ENCODE measurements at places on chromosomes 1 and 21. TPM values are rescaled to one million over a fixed set of nuclear protein-coding genes. Genes with fewer than 3 reads are reported as not detected.

GRCh38 chr1:83802460-83803152 is 196.3 kb downstream of the TTLL7 start:
- H3K4me3 ChIP-seq, result no peak overlapping the region
- no peaks in the 10 kb centered on the region for H3K27me3 ChIP-seq
- peaks cover 31% of the 10 kb centered on the region for H3K4me1 ChIP-seq
- no peak for DNase-seq
- no peak overlapping the region for H3K27ac ChIP-seq

- no peak for DNase-seq
- H3K27me3 ChIP-seq, result no peaks in the 10 kb centered on the region
- no peaks in the 10 kb centered on the region for H3K4me1 ChIP-seq
- H3K4me3 ChIP-seq, result no peak overlapping the region
- peaks cover 90% of the 10 kb centered on the region for H3K36me3 ChIP-seq
Observed at GRCh38 chr1:247156787-247157232, 15.0 kb downstream of the ZNF124 start.

- no peak for DNase-seq
- H3K27me3 ChIP-seq, result no peaks in the 10 kb centered on the region
- H3K36me3 ChIP-seq, result peaks cover 20% of the 10 kb centered on the region
- H3K4me3 ChIP-seq, result no peak overlapping the region
- peak overlapping the region; percentile 78 for H3K27ac ChIP-seq
- peaks cover 36% of the 10 kb centered on the region for H3K4me1 ChIP-seq
Observed at GRCh38 chr1:185938396-185938795, 204.2 kb downstream of the HMCN1 start.

Gene HSD11B1
- total RNA-seq, result not detected

Gene PROK1
- not detected for total RNA-seq

Gene IFI44L
- total RNA-seq, result 0.53 TPM

- DNase-seq, result no peak
- H3K27me3 ChIP-seq, result no peaks in the 10 kb centered on the region
- no peaks in the 10 kb centered on the region for H3K36me3 ChIP-seq
- H3K4me3 ChIP-seq, result peak overlapping the region; percentile 4
Observed at GRCh38 chr1:150563340-150564038, 14.3 kb downstream of the ADAMTSL4 start.

GRCh38 chr21:40466893-40467483 is 380.0 kb downstream of the DSCAM start:
- DNase-seq, result no peak
- H3K4me1 ChIP-seq, result no peaks in the 10 kb centered on the region
- no peaks in the 10 kb centered on the region for H3K36me3 ChIP-seq

- DNase-seq, result peak; percentile 60
- peaks cover 100% of the 10 kb centered on the region for H3K27me3 ChIP-seq
- H3K27ac ChIP-seq, result no peak overlapping the region
- H3K4me3 ChIP-seq, result peak overlapping the region; percentile 82
Observed at GRCh38 chr1:197911111-197911856, 5.9 kb upstream of the LHX9 start.

- H3K36me3 ChIP-seq, result peaks cover 28% of the 10 kb centered on the region
- peaks cover 3% of the 10 kb centered on the region for H3K27me3 ChIP-seq
Observed at GRCh38 chr1:57845041-57845440, 421.2 kb upstream of the DAB1 start.

DNA sequence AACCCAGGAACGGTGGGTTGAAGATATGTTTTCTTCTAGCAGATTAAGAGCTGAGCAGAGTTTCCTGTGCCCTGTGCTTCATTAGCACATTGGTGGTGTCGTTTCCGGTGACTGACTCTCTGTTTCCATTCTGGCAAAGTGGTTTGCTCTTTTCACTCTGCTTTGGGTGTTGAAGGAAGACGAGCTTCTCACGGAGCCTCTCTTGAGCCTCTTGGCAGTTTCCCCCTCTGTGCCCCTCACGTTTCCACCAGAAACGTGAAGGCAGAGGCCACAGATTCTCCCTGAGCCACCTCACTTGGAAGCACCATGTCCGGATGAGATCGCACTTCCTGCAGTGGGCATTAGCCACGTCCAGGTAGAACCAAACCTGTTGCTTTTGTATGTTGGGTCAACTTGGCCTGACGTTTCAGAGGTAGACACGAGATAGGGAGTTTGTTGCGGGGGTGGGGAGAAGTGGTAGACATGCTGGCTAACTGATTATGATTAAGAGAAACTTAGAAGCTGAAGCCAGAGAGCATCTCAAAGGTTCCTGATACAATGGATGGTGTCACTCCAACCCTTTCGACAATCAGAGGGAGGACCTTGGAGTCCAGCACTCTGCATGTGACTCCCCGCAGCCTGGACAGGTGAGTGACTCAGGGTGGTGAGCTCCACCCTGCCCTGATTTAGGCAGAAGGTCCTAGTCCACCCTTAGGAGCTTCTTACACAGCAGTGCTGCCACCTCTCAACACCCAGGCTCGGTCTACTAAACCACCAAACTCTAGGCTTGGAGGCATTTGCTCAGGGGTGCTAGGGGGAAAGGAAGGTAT is at the start of gene LAX1:
TSS of gene LAX1 (plus strand) at position 155 of the 809 bp plus-strand sequence. CDS start at position 538, 383 bp downstream.
- no peak within 1 kb of the TSS for H3K4me3 ChIP-seq
- no peak for DNase-seq
- H3K36me3 ChIP-seq, result no peaks in the 10 kb centered on the region
- no peak within 1 kb of the TSS for H3K27ac ChIP-seq
- no peaks in the 10 kb centered on the region for H3K27me3 ChIP-seq

Gene LDLRAD2
- 0.85 TPM for total RNA-seq

GRCh38 chr1:198333744-198334143 is 176.9 kb downstream of the NEK7 start:
- no peak for DNase-seq
- no peaks in the 10 kb centered on the region for H3K36me3 ChIP-seq
- H3K4me3 ChIP-seq, result no peak overlapping the region
- no peaks in the 10 kb centered on the region for H3K27me3 ChIP-seq
- H3K4me1 ChIP-seq, result peaks cover 3% of the 10 kb centered on the region

DNA sequence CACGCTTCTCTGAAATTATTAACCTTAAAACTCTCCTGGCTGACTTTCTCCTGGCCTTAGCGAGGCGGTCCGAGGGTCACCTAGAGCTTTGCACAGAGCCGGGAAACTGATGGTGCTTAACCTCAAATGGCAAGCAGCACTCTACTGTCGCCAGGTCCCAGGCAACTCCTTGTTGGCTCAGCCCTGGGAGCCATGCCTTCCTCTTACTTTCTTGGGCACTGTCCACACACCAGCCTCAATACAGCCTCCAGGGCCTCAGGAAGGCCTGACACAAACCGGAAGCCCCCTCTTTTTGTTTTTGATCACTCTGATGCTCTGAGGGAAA is 3.8 kb downstream of the TRABD2B start:
- H3K36me3 ChIP-seq, result peaks cover 47% of the 10 kb centered on the region
- H3K27me3 ChIP-seq, result peaks cover 14% of the 10 kb centered on the region
- peak overlapping the region; percentile 39 for H3K27ac ChIP-seq
- H3K4me3 ChIP-seq, result no peak overlapping the region

- H3K36me3 ChIP-seq, result no peaks in the 10 kb centered on the region
- no peaks in the 10 kb centered on the region for H3K27me3 ChIP-seq
- no peak for DNase-seq
Observed at GRCh38 chr1:67632811-67633655, 52.0 kb upstream of the GADD45A start.

DNA sequence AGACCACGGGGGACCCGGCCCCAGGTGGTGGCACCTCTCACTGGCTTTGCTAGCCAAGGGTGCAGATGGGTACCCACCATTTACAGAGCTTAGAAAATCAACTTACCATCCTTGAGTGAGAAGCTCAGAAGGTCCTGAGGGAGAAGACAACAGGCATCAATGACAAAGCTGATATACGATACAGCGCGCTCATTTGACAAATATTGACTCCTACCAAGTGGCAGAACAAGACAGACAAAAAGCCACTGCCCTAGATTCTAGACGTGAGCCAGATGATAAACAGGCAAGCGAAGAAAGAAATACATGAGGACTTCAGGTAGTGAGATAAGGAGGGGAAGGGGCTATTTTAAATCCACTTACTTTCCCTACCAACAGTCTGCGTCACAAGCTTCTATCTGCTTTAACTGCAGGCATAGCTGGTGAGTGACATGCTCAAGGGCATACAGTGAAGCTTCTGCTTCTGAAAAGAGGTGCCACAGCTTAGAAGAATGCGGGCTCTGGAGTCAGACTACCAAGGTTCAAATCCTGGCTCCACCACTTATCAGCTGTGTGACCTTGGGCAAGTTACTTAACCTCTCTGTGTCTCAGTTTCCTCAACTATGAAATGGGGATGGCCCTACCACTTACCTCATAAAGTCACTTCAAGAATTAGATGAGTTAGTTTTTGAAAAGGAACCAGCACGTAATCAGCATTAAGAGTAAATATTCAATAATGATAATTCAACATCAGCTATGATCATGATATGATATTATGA is 29.1 kb downstream of the TMCO4 start:
- no peaks in the 10 kb centered on the region for H3K27me3 ChIP-seq
- H3K27ac ChIP-seq, result no peak overlapping the region
- no peak for DNase-seq
- peaks cover 25% of the 10 kb centered on the region for H3K4me1 ChIP-seq
- H3K4me3 ChIP-seq, result no peak overlapping the region
- H3K36me3 ChIP-seq, result no peaks in the 10 kb centered on the region

DNA sequence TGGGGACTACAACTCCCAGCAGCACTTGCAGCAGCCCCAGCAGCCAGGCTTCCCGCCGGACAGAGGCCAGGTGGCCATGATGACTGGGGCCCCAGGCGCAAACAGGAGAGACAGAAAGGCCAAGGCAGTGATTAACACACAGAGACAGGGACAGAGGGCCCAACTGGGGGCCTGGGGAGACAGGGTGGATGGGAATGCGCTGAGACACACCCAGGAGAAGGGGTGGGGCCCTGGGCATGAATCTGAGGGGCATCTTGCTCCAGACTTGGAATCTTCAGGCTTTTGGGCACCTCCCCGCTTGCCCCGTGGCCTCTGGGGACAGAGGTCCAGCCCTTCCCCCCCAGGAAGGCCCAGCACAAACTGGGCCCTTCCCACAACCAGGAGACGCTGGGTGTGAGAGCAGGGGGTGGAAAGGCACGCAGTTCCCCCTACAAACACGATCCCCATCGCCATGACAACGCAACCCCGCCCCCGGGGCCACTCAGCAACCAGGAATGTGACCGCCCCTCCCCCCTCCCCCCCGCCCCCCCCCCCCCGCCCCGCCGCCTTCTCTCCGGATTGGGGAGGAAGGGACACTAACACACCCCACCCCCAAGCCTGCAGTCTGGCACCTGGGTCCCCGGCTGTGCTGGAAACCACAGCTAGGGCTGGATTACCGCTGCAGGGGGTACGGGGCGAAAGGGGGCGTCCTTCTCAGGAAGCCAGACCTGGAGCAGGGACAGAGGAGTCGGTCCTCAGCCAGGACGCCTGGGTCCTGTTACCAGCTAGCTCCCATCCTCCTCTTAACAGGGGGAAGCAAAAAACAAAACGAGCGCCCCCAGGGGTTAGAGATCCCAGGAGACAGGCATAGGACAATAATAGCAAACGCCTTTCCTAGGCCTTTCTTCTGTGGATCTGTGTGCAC is 4.5 kb downstream of the HDGF start:
- peak; percentile 95 for DNase-seq
- peaks cover 24% of the 10 kb centered on the region for H3K36me3 ChIP-seq
- H3K27ac ChIP-seq, result peak overlapping the region; percentile 100
- H3K4me1 ChIP-seq, result peaks cover 54% of the 10 kb centered on the region
- peak overlapping the region; percentile 94 for H3K4me3 ChIP-seq

DNA sequence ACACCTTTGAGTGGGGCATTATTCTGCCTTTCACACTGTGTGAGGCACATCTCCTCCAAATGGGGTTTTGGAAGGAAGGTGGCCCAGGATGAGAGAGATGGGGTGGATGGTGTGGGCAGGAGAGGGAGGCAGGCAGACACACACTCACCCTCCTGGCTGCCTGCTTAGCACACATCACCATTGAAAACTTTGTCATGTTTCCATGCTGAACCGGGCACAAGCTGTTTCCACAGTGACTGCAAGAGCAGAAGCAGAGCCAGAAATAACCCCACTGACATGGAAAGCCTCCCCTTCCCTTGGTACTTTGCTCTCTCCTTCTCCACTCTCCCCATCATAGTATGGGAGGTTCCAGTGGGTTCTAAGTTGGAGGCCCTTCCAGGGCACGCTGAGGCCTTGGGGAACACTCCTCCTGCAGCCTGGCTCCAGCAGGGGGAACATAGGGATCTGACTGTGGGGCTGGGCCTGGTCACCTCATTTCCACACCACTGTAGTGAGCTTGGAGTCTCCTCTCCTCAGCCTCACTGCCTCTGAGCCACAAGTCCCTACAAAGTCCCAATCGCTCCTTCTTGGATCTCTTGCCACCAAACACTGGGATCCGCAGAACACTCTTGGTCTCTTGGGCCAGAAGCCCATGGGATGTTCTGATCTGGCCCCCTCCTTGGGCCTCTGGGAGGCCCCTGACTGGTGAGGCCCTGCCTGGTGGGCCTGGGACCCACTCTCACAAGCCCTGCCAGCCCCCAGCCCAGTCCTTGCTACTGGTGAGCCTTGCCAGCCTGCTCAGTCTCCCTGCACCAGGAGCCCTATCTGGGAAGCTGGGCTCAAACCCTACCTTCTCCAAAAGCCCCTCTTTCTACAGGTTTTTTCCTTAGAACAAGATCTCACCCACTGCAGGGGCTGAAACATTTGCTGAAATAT is 163.0 kb upstream of the EDN2 start:
- H3K36me3 ChIP-seq, result no peaks in the 10 kb centered on the region
- H3K4me3 ChIP-seq, result no peak overlapping the region
- peaks cover 13% of the 10 kb centered on the region for H3K4me1 ChIP-seq
- no peaks in the 10 kb centered on the region for H3K27me3 ChIP-seq
- DNase-seq, result no peak
- H3K27ac ChIP-seq, result no peak overlapping the region

DNA sequence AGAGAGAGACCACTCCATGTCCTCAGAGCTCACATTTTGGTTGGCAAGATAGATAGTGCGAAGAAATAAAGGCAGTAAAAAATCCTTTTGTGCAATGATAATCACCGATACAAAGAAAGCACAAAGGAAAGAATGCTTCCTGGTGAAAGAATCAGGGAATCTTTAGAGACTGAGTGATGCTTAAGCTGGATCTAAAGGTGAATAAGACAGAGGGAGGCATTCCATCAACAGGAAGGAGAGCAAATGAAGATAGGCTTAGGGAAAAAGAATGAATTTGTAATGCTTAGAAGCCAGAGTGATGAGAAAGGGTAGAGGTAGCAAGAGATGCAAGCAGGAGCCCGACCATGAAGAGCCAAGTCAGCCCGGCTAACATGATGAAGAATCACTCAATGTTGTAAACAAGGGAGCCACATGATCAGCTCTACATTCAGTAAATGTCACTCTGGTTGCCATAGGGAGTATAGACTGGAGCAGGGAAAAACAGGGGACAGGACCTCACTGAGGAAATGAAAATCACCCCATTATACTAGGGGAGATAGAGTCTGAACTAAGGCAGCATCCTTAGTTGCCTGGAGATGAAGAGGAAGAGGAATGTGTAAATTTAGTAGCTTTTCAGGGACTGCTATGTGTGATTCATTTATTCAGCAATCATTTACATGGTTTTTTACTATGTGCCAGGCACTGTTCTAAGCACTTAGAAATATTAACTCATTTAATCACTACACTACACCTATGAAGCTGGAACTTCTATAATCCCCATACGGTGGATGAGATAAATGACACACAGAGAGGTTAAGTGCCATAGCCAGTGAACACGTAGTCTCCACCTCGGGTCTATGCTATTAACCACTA is 402.6 kb upstream of the NFIA start:
- H3K27me3 ChIP-seq, result no peaks in the 10 kb centered on the region
- peaks cover 25% of the 10 kb centered on the region for H3K4me1 ChIP-seq
- H3K36me3 ChIP-seq, result no peaks in the 10 kb centered on the region
- peak overlapping the region; percentile 22 for H3K27ac ChIP-seq
- DNase-seq, result no peak

Measured in WTC11 (cell line).